Inflammatory macrophage (primary cell): ENCODE measurements at places on chromosomes 3 and 15.
A peak's percentile ranks its signal among the peaks of the same experiment; 100 is the strongest.

- DNase-seq, result peak; percentile 42
Observed at GRCh38 chr3:192566706-192567290, 160.5 kb downstream of the FGF12 start.

GRCh38 chr3:66472313-66473134 is 28.3 kb downstream of the LRIG1 start:
- DNase-seq, result no peak

DNA sequence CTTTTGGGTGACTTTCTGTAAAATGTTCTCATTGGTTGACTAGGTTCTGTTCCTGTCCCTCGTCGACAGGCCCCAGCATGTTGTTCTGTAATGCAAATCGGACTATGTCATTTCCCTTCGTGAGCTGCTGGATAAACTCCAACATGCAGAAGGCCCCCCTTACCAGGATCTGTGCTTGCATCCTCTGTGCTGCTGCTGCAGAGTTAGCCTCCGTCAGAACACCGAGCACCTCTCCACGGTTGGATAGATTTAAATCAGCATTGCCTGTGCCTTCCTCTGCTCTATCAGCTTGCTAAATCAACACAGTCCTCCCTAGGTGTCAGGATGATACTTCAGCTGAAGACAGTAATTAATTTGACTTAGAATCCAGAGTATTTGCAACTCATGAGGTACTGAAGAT is 12.7 kb upstream of the MINDY4B start:
- DNase-seq, result no peak

DNA sequence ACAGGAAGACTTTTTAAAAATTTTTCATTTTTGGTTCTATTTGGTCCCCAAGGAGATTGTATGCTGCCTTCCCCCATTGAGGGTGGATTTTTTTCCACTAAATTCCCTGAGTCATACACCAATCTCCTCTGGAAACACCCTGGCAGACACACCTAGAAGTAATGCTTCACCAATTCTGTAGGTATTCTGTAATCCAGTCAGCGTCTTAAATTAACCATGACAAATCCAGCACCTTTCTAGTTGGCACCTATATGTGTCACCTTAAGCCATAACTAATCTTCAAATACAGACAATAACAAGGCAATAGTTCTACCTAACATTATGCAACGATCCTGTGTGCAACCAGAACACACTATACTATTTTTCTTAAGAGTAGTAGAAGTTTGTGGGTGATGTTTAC is 459.1 kb upstream of the NDN start:
- no peak for DNase-seq

- DNase-seq, result no peak
Observed at GRCh38 chr3:16589867-16590624, 15.2 kb downstream of the DAZL start.

- no peak for DNase-seq
Observed at GRCh38 chr3:36244728-36245127, 135.6 kb upstream of the STAC start.

DNA sequence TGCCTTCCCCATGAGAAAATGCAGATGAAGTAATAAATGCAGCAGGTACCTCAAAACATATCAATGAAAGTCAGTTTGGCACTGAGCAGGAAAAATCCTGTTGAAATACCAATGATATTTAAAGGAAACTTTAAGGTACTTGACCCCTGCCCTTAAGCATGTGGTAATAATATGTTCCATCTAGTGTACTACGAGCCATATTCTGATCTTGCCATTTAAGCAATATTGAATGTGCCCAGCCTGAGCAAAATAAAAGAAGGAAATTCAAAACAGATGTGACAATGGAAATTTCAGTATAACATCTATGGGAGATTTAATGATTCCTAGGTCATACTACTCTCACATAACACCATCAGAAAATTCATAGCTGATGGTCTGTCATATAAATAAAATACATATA is 191.8 kb upstream of the CGNL1 start:
- no peak for DNase-seq

- no peak for DNase-seq
Observed at GRCh38 chr3:133997871-133998635, 31.7 kb downstream of the SLCO2A1 start.

GRCh38 chr15:90650956-90651689 is 66.0 kb upstream of the BLM start:
- no peak for DNase-seq

GRCh38 chr3:115715241-115715745 is 92.0 kb downstream of the GAP43 start:
- DNase-seq, result no peak

DNA sequence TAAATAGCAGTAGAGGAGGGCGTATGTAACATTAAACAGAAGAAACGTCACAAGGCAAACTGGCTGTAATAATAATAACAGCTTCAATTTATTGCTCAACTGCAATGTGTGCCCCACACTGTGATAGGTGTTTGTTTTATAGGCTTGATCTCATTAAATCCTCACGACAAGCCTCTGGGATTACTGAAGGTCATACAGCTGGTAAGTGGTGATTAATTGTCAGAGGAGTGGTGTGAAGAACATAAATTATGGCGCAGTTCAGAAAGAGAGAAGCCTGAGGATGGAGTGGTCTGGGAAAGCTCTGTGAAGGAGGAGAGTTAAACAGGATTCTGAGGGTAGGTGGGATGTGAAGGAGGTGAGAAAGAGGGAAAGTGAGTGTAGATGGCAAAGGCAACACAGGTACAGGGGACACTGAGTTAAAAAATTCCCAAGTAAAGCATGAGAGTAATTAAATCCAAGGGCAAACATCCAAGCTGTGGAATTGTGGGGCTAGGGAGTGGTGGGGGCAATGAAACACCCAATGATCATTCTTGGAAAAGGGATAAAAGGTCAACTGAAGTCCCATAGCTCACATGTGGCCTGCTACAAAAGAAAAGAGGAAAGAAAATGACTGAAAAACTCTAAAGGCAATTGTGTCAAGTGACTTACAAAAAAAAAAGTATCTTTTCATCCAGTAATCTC is 16.5 kb upstream of the GLCE start:
- DNase-seq, result no peak

DNA sequence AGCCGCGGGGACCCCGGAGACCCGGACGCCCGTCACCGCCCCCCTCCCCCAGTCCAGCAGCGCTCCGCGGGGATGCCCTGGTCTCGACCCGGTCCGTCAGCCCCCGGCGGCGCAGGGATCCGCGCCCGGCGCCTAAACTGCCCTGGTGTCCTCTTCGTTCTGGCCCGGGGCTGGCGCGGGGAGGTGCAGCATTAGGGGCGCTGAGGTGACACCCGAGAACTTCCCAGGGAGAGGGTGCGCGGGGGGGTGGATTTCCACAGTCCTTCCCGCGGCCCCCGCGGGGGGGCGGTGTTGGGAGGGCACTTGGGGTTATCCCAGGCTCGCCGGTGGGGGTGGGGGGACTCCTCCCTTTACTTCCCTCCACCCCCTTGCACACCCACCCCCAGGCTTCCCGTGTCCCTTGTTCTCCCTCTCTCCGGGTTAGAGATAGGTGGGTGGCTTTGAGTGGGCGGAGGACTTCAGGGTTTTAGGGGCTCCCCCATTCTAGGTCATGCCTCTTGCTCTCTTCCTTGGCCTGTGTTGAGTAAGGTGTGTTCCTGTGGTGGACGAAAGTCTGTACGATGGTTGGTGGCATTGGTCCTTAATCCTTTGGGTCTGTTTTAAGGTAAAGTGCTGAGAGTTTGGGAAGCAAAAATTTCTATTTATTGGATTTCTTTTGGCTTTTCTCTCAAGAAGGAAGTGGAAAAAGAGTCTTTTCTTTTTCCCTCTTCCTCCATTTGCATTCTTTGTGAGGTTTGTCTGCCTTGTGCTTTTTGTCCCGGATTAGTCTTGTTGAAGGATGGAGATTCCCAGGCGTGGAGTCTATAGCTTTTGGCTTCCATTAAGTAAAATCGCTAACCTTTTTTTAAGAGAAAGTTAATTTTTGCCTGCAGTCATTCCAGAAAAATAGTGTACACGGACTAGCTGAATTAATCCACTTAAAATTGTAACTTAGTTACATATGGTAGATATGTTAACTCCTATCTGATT is 811 bp downstream of the SKIL start:
- peak; percentile 93 for DNase-seq

- no peak for DNase-seq
Observed at GRCh38 chr15:27250223-27250622, 279.2 kb downstream of the GABRG3 start.

DNA sequence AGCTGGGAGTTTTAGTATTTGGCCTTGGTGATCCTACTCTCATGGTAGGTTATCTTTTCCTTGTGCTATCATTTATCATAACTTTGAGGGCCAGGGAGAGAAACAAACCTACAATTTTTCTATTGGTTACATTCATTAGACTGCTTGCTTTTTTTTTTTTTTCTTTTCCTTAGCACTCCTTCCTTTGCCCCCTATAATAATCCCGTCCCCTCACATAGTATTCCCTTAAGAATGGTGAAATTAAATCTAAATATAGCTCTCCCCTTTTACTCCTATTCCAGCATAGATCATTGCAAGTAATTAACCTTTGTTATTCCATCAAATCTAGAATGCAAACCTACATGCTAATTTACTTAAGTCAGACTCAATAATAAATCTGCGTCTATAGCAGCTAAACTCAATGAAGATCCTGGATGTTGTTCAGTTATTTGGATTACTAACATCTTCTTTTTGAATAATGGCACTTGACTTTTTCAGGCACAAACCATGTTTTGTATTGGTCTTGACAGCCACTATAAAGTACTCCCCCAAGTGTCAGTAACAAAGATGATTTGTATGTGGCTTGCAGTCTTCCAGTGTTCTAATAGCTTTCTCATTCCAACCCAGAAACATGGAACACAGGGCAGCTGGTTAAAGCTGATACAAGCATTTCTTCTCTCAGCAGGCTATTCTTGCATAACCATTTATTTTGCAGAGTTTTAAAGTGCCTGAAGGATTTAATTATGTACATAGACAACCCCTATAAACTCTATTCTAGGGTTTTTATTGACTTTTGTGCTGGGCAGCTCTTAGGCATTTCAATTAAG is 420.6 kb downstream of the MECOM start:
- DNase-seq, result no peak

- peak; percentile 64 for DNase-seq
Observed at GRCh38 chr3:47288966-47289910, 6.5 kb downstream of the KLHL18 start.

DNA sequence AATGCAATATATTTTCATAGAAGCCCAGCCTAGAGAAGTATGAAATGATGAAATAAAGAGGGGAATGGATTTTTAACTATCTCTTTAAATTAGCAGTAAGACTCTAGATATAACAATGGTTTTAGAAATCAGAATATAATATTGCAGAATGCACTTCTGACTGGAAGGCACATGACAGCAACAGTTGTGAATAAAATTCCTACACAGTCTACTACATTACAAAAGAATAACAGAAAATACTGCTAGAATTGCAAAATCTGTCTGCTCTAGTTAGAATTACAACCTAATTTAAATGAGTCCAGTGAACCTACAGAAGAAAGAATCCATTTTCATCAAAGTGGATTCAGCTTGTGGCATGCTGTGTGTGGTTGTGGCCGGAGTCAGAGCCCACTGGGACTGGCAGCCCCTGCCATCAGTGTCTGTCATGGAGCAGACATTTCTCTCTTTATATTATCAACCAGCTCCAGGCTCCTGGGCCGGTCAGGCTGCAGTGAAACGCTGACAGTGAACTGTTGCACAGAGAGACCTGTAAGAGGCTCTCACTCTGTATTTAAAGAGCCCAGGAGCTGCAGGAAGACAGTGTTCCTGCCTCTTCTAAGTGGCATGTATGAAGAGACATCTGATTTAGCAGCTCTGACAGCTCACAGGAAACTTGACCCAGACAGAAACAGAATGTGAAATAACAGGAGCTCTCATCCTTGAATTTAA is 1523.8 kb upstream of the CADM2 start:
- DNase-seq, result no peak

- no peak for DNase-seq
Observed at GRCh38 chr3:105944721-105945120, 75.9 kb upstream of the CBLB start.

DNA sequence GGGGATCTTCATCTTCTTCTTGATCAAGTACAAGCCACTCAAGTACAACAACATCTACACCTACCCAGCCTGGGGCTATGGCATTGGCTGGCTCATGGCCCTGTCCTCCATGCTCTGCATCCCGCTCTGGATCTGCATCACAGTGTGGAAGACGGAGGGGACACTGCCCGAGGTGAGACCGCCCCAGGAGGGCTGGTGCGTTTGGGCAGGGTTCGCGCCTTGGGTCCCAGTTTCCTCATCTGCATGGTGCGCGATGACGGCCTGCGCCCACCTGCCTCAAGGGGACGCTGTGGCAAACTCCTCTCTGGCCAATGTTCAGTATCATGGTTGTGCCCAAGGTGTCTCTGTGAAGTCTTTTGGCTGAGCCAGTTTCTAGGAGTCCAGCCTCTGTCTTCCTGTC is 57.5 kb upstream of the SLC6A1 start:
- DNase-seq, result no peak

GRCh38 chr15:81897057-81897677 is 148.7 kb downstream of the MEX3B start:
- no peak for DNase-seq

- no peak for DNase-seq
Observed at GRCh38 chr3:19399836-19400235, 251.5 kb downstream of the KCNH8 start.
